ENCODE measurements at places on chromosomes 2 and 18. TPM values are rescaled to one million over a fixed set of nuclear protein-coding genes. Genes with fewer than 3 reads are reported as not detected.

TSPYL6 gene
- total RNA-seq: not detected

HSPE1 gene
- 153 TPM for total RNA-seq

SEPTIN10 gene
- total RNA-seq: 0.50 TPM

CSRNP3 gene
- total RNA-seq: not detected

GREB1L gene
- total RNA-seq: not detected

ERICH2 gene
- total RNA-seq: not detected

PLGLB1 gene
- total RNA-seq: 3.7 TPM

HNRNPLL gene
- 46.6 TPM for total RNA-seq

RAB17 gene
- total RNA-seq: 0.16 TPM

CD302 gene
- 0.23 TPM for total RNA-seq

RBKS gene
- total RNA-seq: 1.5 TPM

AQP4 gene
- not detected for total RNA-seq

DNA sequence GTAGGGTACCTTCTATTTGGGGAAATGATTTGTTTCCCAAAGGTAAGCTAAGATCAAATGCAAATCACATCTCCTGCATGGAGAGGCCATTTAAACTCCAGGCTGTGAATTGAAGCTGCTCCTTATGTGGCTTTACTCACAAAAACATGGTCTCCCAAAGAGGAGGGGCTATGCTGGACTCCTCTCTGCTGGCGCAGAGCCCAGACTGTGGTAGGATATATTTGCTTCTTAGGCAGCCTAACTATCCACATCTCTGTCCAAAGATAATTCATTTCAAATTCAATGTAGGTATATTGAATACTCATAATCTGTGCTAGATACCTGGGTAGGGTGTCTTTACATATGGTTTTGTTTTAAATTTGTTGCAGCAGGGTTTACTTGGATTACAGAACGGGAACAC lies 358.5 kb downstream of the ALK start:
- no peak for DNase-seq

DNA sequence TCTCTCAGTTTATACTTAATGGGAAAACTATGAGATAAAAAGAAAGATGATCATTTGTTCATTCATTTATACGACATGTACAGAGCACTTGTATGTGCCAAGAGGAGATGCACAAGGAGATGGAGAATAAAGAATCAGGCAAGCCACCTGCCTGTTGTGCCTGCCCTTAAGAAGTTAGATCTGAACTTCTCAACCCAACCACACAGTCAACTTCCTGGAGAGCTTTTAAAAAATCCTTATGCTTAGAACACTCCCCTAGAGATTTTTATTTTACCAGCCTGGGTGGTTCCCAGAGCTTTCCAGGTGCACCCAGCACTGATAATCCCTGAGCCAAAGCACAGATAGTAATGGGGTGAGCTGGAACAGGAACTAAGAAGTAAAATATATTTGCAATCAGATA lies 18.5 kb downstream of the AKAIN1 start:
- no peak for DNase-seq

DNA sequence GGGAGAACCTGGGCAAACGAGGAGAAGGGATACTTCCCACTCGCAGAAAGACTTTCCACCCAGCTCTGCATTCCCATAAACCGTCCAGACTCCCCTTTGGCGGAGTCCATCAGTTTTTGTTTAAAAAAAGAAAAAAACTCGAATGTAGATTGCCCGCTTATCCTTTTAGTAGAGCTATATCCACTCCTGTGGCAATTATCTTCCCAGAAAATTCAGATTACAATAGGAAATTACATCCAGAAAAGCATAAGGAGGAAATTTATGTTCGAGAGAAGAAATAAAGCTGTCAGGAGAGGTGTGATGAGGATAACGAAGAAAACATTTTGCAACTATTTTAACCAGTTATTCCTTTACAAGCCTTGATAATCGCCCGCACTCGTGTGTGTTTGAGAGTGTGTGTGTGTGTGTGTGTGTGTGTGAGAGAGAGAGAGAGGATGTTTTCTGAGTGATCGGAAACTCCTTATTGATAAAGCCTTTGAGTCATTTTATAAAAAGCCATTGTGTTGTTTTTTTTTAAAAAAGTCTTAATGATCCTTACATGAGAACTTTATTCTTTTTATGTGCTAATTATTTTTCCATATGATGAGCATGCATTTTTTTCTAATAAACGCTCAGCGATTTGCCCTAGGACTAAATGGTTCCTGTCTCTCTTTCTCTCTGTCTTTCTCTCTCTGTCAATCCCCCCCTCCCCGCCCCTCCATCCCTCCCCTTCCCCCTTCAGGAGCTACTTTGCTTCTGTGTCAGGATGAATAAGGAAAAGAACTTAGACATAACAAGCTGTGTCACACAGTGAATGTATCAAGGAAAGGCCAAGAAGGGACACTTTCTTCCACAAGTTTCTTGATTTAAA lies 1.1 kb upstream of the PPP3R1 start:
- DNase-seq: peak; percentile 65

- DNase-seq: no peak
Measured at GRCh38 chr2:28471214-28471613, 24.6 kb upstream of the PLB1 start.

GRCh38 chr18:23268641-23269040 lies 133.4 kb downstream of the CABLES1 start:
- DNase-seq: no peak

GRCh38 chr2:77147153-77147552 lies 375.0 kb downstream of the LRRTM4 start:
- no peak for DNase-seq

- DNase-seq: no peak
Measured at GRCh38 chr2:143117225-143117624, 12.0 kb upstream of the ARHGAP15 start.

GRCh38 chr2:132877923-132878322 lies 207.9 kb upstream of the LYPD1 start:
- no peak for DNase-seq

GRCh38 chr18:79698668-79699335 lies 19.2 kb downstream of the CTDP1 start:
- no peak for DNase-seq

- DNase-seq: no peak
Measured at GRCh38 chr2:109317471-109318095, 188.6 kb downstream of the SH3RF3 start.

- DNase-seq: no peak
Measured at GRCh38 chr2:68475110-68475509, 7.7 kb downstream of the APLF start.

GRCh38 chr18:26978812-26979341 lies 113.4 kb upstream of the AQP4 start:
- DNase-seq: no peak

GRCh38 chr2:133753665-133754064 lies 185.4 kb upstream of the NCKAP5 start:
- DNase-seq: no peak

- DNase-seq: no peak
Measured at GRCh38 chr2:190149908-190150307, 87.4 kb upstream of the MSTN start.

- DNase-seq: no peak
Measured at GRCh38 chr18:3985664-3986063, 469.4 kb downstream of the DLGAP1 start.

DNA sequence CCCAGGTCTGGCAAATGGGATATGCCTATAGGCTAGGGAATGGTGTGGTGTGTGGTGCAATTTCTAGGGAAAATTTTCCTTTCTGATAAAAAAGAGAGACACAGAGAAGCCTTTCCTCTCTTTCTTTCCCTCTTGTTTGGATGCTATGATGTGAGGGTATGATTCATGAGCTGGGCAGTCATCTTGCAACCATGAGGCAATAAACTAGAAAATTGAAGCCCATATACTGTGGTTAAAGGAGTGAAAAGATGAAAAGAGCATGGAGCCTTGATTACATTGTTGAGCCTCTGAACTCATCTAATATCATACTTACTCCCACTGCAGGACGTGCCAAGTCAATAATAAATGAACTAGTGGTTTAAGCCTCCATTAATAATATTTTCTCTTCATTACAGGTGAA lies 215.6 kb downstream of the HAUS1 start:
- DNase-seq: no peak

GRCh38 chr2:191637182-191638078 lies 40.5 kb upstream of the NABP1 start:
- DNase-seq: peak; percentile 60

- DNase-seq: no peak
Measured at GRCh38 chr2:88038263-88039105, 17.1 kb downstream of the KRCC1 start.

- DNase-seq: no peak
Measured at GRCh38 chr2:195456771-195457170, 200.3 kb upstream of the SLC39A10 start.

GRCh38 chr2:217023611-217024010 lies 163.7 kb upstream of the TNP1 start:
- DNase-seq: no peak

GRCh38 chr2:111653913-111654312 lies 230.1 kb downstream of the ANAPC1 start:
- no peak for DNase-seq

GRCh38 chr18:59026364-59026763 lies 113.3 kb upstream of the SEC11C start:
- DNase-seq: no peak

DNA sequence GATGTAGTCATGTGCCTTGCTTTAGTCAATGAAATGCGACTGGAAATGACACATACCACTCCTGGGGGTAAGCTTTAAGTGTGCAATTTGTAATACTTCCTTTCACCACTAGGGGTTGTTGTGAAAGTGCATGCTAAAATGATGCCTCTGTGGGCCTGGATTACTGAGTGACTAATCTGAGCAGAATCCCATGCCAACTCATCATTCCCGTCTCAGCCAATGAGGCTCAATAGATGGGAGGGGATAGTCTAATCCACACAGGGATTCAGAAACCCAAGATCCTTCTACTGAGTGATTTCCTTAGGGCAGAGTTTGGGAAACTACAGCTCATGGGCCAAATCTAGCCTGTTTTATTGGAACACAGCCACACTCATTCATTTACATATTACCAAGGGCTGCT lies 54.0 kb downstream of the HRH4 start:
- DNase-seq: no peak

DNA sequence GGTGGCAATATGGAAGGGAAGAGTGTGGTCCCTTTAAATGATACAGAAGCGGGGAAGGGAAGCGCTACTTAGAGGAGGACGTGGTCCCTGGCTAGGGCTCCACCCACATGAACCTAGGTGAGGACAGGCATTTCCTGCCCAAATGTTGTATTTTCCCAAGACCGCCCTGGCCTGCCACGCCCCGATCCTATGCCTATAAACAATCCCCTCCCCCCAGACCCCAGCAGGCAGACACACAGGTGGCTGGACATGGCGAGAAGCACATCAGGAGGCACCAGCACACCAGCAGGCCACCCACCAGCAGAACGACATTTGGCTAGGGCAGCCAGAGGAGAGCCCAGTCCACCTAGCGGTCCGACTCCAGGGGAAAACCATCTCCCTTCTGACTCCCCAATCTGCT lies 47.2 kb downstream of the METTL8 start:
- no peak for DNase-seq

DNA sequence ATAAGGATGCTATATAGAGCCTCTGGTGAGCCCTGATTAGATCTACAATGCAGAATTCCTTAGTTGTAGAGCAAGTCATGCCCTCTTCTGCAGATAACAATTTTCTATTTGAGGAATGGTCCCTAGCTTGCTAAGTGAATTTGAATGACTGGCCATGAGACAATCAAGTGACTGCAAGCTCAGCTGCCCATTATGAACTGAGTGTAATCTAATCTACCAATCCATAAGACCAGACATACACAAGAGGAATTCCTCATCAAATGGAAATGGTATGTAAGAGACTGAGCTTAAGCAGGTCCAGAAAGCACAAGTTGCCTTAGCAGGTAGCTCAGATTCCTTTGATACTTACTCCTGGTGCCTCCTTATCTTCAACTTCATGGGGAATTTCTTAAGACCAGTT lies 4.8 kb upstream of the ANKRD44 start:
- DNase-seq: no peak

DNA sequence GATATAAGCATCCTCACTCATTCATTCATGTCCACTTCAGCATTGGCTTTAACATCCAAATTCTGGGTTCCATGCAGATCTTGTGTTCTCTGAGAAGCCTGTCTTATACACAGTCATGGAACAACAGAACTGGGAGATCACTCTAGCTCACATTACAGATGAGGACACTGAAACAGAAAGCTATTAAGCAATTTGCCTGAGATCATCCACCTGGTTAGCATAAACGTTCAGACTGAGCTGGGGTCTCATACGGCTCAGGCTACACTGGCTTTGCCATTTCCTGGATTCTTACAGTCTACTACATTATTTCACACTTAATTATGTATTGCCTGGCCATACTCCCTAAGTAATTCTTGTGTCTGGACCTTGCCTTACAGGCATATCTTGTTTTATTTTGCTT lies 169.4 kb upstream of the FANCL start:
- no peak for DNase-seq

DNA sequence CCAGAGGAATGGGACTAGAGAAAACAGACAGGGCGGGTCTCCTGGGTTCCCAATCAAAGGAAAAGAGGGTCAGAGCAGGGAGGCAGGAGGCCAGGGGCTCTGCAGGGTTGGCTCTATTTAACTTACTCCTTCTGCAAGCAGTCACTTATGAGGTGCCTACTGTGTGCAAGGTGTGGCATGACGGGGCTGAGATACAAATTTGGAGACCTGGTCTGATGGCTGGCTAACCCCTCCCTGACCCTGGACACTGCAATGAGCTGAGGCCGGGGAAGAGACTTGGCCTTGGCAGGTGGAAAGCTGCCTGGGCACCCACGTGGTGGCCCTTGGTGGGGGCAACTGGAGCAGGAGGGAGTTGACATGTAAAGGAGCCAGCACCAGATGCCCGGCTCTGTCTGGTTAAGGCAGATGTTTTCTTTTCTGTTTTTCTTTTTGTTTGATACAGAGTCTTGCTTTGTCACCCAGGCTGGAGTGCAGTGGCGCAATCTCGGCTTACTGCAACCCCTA lies 148.5 kb upstream of the GATA6 start:
- DNase-seq: no peak

DNA sequence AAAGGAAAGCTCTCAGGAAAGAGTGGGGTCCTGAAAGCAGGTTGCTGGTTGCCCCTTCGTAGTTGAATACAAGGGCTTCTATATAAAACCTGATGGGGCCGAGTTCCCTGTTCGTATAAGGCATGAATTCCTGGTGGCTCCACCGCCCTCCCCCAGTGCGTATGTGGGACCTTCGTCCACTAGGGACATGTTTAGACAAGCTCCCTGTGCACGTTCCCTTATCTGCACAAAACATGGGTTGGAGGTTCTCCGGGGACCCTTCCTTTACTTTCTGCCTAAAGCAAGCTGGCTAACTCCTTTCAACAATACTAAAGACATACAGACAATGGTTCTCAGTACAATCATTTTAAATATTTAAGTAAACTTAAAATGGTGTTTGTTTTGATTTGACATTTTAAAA lies 8.0 kb downstream of the CLUL1 start:
- DNase-seq: no peak

- no peak for DNase-seq
Measured at GRCh38 chr2:190896477-190896876, 15.9 kb downstream of the GLS start.

- no peak for DNase-seq
Measured at GRCh38 chr2:240813231-240813921, 6.6 kb downstream of the KIF1A start.

- no peak for DNase-seq
Measured at GRCh38 chr2:190098851-190099250, 36.3 kb upstream of the MSTN start.
